ENCODE measurements at places on chromosomes 6 and 20. TPM values are rescaled to one million over a fixed set of nuclear protein-coding genes. Genes with fewer than 3 reads are reported as not detected.

- no peak for DNase-seq
Observed at GRCh38 chr20:35600993-35601973, 14.3 kb upstream of the SPAG4 start.

GRCh38 chr20:61414455-61414991, 162.5 kb downstream of the CDH4 start:
- DNase-seq, result no peak

GRCh38 chr6:71367756-71368155, 79.1 kb downstream of the OGFRL1 start:
- DNase-seq, result no peak

GRCh38 chr20:4519534-4519933, 202.2 kb upstream of the PRND start:
- no peak for DNase-seq

DNA sequence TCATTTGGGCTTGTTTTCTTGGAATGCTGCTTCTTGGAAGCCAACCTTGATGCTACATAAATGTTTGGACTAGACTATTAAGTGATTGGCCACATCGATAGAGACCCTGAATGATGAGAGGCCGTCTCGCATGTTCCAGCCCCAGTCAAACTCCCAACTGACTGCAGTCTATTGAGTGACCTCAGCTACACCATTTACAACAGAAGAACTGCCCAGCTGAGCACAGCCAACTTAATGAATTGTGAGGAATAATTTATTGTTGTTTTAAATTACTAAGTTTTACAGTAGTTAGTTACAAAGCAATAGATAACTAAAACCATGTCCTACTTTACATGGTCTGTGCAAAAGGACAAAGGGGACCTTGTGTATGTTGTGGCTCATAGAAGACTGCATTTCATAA, 63.0 kb downstream of the PLCB4 start:
- DNase-seq, result no peak

- DNase-seq, result no peak
Observed at GRCh38 chr20:56454754-56455153, 13.7 kb upstream of the RTF2 start.

DNA sequence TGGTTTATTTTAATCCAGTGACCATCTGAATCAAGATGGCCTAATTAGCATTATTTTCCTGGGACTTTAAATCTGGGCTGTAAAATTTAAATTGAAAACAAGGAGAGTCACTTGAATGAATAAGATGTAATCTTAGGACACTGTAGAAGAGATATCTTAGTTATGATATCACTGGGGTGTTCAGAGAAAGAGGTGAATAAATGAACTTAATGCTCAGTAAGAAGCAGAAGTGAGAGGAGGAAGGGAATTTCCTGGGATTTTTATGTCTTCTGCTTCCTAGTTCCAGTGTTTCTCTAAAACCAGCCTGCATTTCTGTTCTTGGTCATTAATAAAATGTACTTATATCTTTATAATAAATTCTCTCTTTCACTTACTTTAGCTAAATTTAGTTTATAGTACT, 136.8 kb upstream of the PTPRK start:
- no peak for DNase-seq

DNA sequence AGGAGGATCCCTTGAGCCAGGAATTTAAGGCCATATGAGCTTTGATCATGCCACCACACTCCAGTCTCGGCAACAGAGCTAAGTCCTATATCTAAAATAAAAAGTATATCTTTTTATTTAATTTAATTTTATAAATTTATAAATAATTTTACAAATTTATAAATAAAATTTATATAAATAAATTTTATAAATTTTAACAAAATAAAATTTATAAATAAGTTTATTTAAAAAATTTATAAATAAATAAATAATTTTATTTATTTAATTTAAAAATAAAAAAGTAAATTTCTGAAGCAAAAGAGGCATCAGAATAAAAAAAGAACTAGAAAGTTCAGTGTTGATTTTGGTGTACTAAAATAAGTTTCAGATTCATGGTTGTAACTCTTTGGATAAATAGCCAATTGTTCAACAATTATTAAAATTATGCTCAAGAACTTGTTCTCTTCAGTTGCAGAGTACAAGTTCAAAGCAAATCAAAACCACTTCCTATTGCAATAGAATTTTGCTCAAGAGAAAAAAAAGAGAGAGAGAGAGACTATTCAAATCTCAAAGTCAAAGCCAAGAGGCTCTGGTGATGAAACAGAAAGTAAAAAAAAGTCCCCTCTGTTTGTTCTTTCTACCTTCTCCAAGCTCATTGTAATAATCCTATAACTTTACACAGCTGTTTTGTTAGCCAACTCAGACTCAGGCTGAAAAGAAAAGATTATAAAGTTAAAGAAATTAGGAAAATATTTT, 547.5 kb upstream of the ADGRB3 start:
- no peak for DNase-seq

- no peak for DNase-seq
Observed at GRCh38 chr6:26158076-26158580, 70.9 kb downstream of the HFE start.

DNA sequence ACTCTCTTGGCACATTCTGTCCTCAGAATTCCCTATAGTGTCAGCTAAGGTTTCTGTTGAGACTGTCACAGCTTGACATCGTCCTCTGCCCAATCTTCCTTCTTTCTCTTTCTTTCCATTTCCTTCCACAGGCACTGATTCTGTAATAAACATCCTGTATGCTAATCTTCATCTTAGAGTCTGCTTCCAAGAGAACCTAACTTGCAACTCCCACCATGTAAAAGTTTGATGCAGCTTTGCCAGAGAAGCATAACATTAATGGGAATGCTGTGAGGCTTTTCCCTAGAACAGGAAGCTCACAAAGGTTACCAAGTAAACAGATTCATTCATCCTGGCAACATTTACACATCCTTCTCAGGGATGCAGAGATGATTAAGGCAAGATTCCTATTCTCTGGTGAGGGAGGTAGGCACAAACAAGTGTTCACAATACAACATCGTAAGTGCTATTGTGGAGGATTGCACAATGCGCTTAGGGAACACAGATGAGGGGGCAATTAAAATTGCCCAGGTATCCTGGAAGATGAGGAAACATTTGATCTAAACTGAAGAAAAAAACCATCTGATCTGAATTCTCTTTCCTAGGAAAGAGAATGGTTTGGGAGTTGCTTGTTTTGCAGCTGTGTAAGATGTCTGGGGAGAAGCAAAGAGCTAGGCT, 74.7 kb downstream of the GRM1 start:
- no peak for DNase-seq

DNA sequence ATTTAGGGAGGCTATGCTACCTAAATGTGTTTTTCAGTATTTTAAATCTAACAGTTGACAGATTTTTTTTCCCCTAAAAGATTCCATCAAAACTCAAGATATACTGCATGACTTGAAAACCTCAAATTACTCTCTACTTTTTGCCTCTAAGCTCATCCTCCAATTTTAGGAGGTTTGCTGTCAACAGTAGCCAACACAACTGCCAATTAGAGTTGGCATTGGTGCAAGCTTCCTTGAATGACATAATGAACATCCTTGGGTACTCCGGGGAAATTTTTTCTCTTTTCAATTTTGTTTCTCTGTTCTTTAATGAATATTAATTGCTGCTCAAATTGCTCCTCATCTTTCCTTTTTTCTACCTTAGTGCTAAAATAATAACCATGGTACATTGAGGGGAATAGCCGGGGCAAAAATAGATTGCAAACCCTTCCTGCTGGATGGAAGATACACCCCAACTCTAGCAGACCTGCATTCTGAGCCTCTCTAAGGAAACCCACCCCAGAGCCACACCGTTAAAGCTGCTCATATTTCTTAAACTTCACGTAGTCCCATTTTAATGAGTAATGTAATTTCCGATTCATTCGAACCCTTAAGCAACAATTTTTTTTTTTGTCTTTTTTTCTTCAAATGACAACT, 34.3 kb downstream of the SLC22A23 start:
- no peak for DNase-seq

GRCh38 chr6:30013291-30013922, 47.7 kb upstream of the POLR1H start:
- no peak for DNase-seq

DNA sequence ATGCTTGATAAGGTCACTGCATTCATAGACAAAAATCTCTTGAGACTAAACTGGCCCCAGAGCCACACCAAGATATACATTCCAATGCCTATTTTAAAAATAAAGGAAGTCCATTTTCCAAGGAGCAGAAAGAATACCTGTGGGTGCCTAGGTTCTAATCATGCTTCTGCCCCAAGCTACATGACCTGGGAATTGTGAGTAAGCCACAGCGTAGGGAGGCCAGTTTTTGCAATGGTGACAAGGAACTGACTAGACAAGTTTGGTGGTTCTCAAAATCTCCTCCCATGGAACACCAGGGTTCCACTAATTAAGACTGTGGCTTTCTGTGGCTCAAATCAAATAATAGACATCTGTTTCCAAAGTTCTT, 83.3 kb downstream of the GMDS start:
- no peak for DNase-seq

Gene PLEKHG1
- 52.9 TPM for total RNA-seq

Gene ZKSCAN3
- 5.5 TPM for total RNA-seq

Gene CST7
- not detected for total RNA-seq

Gene SPTLC3
- total RNA-seq, result 1.2 TPM

Gene TNF
- 18.6 TPM for total RNA-seq

Gene FRS3
- total RNA-seq, result 4.0 TPM

Gene NT5E
- total RNA-seq, result 109 TPM
